ENCODE measurements at places on chromosomes 4 and X.
A peak's percentile ranks its signal among the peaks of the same experiment; 100 is the strongest.

GRCh38 chr4:159098482-159099127, 4.3 kb upstream of the RAPGEF2 start:
- DNase-seq: no peak

DNA sequence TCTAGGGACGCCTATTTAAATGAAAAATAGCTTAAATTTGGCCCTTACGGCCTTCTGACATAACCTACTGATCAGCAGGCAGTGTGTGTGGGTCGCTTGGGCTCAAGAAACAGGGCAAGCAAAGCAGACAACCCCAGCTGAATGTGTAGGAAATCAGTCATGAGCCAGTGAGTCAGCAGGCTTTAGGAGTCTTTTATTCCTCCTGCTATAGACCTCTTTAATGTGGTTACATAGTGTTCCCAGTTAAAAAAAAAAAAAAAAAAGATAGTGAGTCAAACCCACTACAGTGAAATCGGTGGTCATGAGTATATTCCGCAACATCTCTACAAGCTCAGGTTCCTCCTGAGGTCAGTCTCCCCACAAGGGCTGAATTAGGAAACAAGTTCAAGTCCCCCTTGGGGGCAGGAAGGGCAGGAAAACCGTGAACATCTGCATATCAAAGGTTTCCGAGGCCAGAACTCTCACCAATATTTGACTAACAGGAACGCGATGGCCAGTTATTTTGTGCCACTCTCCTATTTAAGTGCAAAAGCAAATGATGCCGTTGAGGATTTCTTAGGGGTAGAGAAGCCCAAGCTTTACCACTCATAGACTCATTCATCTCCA, 32.7 kb downstream of the ACSL1 start:
- DNase-seq: peak; percentile 92

- no peak for DNase-seq
Observed at GRCh38 chrX:13120017-13120416, 75.6 kb upstream of the FAM9C start.

DNA sequence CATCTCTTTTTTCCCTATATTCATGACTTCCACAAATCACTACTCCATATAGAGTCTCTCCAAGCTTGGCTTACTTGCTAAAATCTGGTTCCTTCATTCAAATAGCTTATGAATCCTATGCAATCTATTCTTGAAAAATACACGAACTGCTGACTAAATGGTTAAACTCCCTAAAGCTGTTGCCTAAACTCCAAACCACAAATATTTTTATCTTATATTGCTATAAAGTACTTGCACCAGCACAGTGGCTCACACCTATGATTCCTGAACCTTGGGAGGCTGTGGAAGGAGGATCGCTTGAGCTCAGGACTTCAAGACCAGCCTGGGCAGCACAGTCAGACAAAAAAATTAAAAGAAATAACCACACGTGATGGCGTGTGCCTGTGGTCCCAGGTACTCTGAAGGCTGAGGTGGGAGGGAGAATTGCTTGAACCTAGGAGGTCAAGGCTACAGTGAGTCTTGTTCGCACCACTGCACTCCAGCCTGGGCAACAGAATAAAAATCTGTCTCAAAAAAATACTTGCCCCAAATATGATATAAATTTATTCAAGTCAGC, 2.2 kb downstream of the FBXO8 start:
- no peak for DNase-seq

- DNase-seq: no peak
Observed at GRCh38 chrX:19086102-19086772, 36.0 kb downstream of the ADGRG2 start.

GRCh38 chrX:23332101-23332887, 2.4 kb upstream of the PTCHD1 start:
- no peak for DNase-seq

All from RWPE1 (cell line).